ENCODE measurements at places on chromosomes 2 and 18. TPM values are rescaled to one million over a fixed set of nuclear protein-coding genes. Genes with fewer than 3 reads are reported as not detected.

The PLEKHH2 gene
- 5.0 TPM for total RNA-seq

DNA sequence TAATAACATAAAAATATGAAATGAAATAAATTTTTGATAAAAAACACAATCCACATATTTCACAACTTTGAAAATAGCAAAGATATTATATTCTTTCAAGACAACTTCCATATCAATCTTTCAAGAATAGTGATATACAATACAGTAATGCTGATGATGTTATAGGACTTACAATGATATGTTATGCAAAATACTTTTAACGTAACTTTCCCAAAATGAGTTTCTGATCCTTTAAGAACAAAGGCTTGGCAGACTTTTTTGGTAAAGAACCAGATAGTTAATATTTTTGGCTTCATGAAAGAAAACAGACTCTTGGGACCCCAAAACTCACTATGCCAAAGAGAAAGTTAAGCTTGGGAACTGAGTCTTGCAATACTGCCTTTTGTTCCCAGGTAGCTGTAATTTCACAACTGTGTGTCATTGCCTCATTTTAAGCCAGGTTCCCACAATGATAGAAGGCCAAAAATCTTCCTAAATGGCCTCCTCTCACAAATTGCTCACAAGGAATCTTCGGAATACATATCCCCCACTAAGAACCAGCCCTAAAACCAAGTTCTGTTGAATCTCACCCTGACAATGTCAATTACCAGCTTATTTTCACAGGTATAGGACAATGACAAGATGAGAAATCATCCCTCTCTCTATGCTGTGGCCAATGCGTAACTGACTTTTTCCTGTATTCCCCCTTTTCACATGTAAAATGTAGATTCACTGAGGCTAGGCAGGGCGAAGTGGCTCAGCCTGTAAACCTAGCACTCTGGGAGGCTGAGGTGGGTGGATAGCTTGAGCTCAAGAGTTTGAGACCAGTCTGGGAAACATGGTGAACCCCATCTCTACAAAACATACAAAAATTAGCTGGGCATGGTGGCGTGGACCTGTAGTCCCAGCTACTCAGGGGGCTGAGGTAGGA, 54.8 kb upstream of the STRN start:
- DNase-seq, result no peak

GRCh38 chr2:115825912-115826311, 1383.5 kb downstream of the DPP10 start:
- peak; percentile 7 for DNase-seq

The CHN1 gene
- 54.0 TPM for total RNA-seq

The EGR4 gene
- not detected for total RNA-seq

The GRHL1 gene
- total RNA-seq, result 3.6 TPM

- DNase-seq, result no peak
Observed at GRCh38 chr18:9704233-9705118, 3.6 kb upstream of the RAB31 start.

The ST8SIA3 gene
- total RNA-seq, result 3.7 TPM

DNA sequence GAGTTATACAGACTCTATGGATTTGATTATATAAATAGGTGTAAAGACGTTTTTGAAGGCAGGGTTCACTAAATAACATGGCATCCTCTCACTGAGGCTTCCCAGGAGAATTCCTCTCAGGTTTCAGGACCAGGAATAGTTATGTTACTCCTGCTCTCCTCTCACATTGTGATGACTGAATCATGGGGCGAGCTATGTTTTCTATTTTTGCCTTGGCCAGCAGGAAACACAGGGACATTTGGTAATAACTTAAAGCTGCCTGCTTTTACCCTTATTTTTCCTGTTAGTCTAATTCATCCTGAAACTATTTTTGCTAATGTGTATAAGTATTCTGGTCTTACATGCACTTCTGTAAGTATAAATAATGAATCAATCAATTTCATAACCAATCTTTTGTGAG, 115.3 kb upstream of the ITGB6 start:
- no peak for DNase-seq

DNA sequence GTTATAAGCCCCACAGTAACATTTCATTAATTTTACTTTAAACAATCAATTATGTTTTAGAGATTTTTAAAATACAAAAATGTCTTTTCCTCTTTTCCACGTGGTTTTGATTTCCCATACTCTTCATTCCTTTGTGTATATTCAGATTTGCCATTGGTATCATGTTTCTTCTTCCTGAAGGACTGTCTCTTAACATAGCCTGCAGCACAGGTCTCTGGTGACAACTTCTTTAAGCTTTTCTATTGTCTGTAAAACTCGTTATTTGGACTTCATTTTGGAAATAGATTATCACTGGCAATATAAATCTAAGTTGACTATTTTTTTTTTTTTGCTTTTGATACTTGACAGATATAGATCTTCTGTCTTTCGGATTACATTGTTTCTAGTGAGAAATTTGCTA, 115.2 kb upstream of the KLHL29 start:
- no peak for DNase-seq

GRCh38 chr2:72886505-72887031, 640 bp upstream of the SPR start:
- DNase-seq, result no peak

The CYP26B1 gene
- 0.36 TPM for total RNA-seq

DNA sequence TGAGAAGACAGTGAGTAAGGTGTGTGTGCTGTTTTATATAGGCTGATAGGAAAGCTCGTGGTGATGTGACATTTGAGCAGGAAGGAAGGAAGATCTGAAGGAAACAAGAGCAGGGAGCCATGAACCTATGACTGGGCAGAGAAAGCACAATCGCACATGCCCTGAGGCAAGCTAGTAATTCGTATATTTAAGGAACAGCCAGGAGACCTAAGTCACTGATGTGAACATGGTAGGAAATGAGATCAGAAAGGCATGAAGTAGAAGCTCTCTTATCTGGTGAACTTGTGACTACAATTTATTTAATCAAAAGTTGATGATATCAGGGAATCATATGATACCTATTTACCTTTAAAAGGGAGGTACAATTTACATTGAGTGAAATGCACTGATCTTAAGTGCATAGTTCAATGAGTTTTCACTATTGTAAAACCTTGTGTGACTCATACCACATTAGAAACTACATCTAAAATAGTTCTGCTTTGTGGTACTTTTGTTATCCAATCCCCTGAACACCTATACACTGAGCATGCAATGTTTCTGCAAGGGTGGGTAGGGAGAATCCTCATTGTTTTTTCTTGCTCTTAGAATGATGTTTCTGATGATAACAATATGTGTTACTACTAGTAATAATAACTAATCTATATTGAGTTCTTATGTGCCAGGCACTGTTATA, 67.5 kb downstream of the GALNT13 start:
- no peak for DNase-seq

- DNase-seq, result no peak
Observed at GRCh38 chr18:28193177-28193778, 16.3 kb upstream of the CDH2 start.

The ACTR3 gene
- 184 TPM for total RNA-seq

DNA sequence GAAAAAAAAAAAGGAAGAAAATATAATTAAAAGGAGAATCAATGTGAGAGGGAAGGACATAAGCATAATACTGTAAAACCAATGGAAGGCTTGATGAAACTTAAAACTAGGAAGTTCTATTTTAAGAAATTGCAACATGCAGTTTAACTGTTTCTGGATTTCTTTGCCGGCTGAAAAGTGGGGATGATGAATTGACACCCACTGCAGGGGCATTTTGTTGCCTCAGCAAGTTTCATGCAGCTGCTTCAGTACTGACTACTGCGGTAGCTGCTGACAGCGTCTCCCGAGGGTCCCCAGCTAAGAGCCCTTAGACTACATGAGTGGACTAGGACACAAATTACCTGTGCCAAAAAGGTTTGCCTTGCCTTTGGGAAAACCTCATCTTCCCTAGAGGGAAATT, 69.2 kb downstream of the B3GNT2 start:
- no peak for DNase-seq

DNA sequence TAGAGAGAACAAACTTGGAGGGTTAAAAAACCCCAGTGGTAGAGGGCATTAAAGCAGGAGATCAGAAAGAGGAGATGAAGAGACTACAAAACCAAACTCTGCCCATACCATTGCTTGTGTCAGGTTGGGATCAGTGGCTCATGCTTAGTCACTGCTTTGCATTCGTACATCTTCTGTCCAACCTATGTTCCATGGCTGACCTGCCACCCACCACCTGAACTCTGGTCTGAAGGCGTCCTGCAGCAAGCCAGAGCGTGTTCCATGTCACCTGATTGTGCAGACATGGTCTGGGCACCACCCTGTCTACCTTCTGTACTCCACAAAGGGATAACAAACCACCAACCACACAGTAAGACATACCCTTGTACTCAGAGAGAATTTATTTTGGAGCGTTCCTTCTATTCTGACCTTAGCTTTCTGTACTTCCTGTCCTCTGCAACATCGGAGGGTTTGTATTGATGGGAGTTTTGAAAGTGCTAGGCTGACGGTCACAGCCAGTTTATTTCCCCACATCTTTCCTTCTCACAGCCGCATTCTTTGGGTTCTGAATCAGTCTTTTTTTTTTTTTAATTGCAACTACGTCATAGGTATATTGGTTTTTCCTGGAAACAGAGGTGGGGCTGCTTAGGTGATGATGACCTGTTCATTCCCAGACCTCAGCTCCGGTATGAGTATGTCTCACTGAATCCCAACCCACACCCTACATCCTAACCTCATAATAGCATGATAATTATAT, 88.3 kb downstream of the SOWAHC start:
- DNase-seq, result no peak

The TMEM17 gene
- 0.69 TPM for total RNA-seq

- DNase-seq, result no peak
Observed at GRCh38 chr2:113858764-113859163, 31.1 kb upstream of the ACTR3 start.

The SCYGR4 gene
- not detected for total RNA-seq

The DES gene
- 1.5 TPM for total RNA-seq

DNA sequence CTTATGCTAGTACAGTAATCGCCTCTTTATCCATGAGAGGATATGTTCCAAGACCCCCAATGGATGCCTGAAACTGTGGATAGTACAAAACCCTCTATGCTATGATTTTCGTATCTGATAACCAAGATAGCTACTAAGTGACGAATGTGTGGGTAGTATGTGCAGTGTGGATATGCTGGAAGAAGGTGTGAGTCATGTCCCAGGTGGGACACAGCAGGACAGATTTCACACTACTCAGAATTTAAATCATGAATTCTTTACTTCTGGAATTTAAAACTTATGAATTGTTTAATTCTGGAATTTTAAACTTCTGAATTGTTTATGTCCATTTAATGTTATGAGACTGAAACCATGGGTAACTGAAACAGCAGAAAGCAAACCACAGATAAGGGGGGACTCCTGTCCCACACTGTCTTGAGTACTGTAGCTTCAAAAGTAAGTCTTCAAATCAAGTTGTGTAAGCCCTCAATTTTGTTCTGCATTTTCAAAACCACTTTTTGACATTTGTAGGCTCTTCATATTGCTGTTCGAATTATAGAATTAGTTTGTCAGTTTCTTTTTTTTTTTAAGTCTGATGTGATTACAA, 116.0 kb downstream of the LTBP1 start:
- DNase-seq, result no peak

Measured in H1 (cell line).